Stomach (tissue), 19 donors: ENCODE measurements at places on chromosomes 2 and 18. TPM values are rescaled to one million over a fixed set of nuclear protein-coding genes. Genes with fewer than 3 reads are reported as not detected.

ALK gene
- total RNA-seq: not detected

- peak; percentile 4 for DNase-seq
These were observed 75.4 kb downstream of the EPC2 start for GRCh38 chr2:148719941-148720436.

DNA sequence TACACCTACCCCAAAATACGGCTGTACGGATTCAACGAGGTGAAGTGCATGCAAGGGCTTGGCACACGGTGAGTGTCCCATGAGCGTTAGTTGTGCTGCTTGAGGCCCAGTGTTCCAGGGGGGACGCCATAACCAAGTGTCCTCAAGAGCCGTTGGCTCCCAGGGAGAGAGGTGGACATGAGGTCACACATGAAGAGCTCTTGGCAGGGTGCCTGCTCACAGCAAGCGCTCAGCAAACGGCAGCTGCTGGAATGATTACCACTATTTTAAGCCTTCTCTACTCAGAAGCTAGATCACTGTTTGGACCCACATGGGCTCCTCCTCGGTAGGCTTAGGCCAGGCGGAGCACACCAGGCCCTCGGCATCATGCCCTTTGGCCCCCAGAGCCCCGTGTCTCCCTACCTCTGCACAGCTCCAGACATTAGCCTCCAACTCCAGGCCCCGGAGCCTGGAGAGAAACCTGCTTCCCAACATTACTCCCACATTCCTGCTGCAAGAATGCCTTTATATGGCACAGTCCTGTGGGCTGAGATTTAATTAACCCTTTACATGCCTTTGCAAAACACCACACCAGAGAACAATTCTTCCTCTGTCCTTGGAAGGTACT is 68.4 kb upstream of the PPP1CB start:
- peak; percentile 83 for DNase-seq

GRCh38 chr2:10544252-10544651 is 96.1 kb upstream of the ODC1 start:
- DNase-seq: no peak

DNA sequence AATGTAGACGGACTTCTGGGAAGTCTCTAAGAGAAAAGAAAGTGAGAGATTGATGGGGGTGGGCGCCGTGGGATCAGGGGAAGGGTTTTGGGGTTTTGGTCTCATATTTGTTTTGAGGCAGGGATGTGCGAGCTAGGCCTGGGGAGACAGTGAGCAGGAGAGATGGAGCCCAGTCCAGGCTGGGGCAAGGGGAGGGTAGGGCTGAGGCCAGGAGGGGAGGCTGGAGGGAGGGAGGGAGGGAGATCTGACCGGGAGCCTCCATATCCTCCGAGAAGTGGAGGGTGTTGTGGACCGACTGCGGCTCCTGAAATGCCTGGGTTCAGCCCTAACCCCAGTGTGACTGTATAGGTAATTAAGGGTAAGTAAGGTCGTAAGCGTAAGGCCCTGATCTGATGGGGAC is 72.8 kb upstream of the ODC1 start:
- no peak for DNase-seq

DNA sequence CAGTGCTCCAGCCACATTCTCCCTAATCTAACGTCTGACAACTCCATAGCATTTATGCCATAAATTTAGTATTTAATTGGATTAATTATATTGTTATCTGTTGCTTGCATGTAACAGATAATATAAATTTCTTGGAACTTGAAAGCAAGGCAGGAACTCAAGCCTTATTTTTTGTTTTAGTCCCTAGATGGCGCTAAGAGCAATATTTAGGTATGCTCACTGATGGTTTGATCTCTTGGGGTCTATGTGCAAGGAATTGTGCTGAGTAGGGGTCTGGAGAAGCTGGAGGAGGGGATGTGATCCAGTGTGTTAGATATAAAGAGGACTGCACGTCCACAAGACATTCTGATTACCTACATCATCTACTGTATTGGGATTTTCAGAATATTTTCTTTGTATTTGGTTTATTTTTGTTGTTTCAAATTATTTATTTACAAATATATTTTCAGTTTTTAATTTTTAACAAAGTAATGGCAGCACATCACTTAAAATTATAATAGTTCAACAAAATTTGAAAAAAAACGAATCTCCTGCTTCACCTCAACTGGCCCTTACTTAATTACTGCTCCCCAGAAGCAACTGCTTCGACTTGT is 32.8 kb downstream of the KATNAL2 start:
- no peak for DNase-seq

DNA sequence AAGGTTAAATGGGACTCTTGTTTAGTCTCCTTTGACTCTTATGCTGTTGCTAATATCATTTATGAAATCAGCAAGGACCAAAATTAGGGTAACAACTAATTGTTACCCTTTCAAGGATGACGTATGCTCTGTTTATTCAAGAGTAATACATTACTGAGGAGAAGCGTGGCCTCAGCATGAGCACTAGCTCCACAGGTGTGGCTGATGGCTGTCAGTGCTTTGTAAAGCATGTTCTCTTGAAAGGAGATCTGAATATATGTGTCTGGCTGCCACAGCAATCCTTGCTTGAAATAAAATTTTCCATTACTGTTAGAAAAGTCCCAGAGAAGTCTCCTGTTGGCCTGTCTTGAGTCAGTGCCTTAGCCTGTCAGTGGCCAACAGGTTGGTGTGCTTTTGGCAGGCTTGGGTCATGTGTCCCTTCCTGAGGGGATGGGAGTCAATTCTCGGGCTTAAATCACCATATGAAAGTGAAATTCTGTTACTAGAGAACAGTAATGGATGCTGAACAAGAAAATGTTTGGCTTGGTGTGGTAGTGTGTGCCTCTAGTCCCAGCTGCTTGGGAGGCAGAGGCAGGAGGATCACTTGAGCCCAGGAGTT is 32.7 kb downstream of the ABI2 start:
- no peak for DNase-seq

- no peak for DNase-seq
These were observed 200.6 kb downstream of the CTIF start for GRCh38 chr18:48739266-48740067.
